ENCODE measurements at places on chromosomes 3 and 15.
A peak's percentile ranks its signal among the peaks of the same experiment; 100 is the strongest.

- DNase-seq: peak; percentile 16
Measured at GRCh38 chr3:66236281-66236680, 15.5 kb downstream of the SLC25A26 start.

DNA sequence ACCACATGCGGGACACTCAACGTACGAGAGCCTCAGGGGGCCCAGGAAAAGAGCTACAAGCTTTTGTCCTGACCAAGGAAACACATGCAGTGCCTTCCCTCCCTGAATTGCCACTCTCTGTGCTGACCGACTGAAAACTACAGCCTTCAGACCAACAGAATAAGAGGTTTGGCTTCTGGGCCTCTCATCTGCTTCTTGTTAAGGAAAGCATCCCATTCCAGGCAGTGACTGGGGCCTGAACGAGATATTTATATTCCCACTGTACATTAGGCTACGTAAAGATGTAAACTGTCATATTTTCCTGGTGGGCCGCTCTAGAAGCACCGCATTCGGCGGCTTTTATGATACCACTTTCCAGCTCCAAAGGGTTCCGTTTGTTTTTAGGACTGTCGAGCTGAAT is 208.9 kb upstream of the TPM1 start:
- DNase-seq: no peak

- DNase-seq: no peak
Measured at GRCh38 chr3:184597829-184598573, 36.4 kb downstream of the EPHB3 start.

DNA sequence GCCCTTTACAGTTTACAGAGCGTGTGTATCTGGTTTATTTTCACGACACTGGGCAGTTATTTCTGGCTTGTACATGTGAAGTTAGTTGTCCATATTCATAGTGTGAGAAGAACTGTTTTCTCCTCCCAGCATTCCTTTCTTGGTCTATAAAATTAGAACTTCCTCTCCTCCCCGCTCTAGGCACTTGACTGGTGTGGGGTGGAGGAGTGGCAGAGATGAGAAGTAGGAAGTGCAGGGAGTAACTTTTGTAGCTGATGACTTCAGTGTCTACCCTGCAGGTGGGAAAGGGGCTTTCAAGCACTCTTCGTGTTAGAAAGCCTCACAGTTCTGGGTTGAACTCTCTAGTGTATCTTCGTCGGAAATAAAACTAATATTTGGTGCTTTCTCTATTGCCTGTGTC is 13.4 kb downstream of the APOD start:
- no peak for DNase-seq

DNA sequence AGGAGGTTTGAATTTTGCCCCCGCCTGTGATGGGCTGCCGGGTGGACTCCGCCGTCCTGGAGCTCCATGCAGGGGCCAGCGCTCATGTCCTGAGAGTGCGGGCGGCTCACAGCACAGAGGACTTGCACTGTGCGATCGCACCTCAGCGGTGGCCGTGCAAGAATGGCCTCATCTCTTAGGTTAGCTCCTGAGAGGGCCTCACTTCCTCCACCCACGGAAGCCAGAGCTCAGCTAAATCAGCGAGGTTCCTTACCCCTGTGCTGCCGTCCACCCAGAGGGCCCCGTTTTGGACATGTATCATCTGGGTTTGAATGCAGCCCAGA is 72.0 kb upstream of the PCSK6 start:
- DNase-seq: no peak
